ENCODE measurements at places on chromosomes 16 and 17. TPM values are rescaled to one million over a fixed set of nuclear protein-coding genes. Genes with fewer than 3 reads are reported as not detected.
A peak's percentile ranks its signal among the peaks of the same experiment; 100 is the strongest.

GRCh38 chr17:80891397-80892018, 100.1 kb upstream of the CHMP6 start:
- H3K27ac ChIP-seq, result peak overlapping the region; percentile 96
- peaks cover 2% of the 10 kb centered on the region for H3K36me3 ChIP-seq
- H3K27me3 ChIP-seq, result no peaks in the 10 kb centered on the region
- peak overlapping the region; percentile 47 for H3K4me3 ChIP-seq

GRCh38 chr17:78766743-78767294, 15.3 kb downstream of the CYTH1 start:
- H3K27me3 ChIP-seq, result no peaks in the 10 kb centered on the region
- peaks cover 12% of the 10 kb centered on the region for H3K4me1 ChIP-seq
- no peak overlapping the region for H3K4me3 ChIP-seq
- H3K36me3 ChIP-seq, result no peaks in the 10 kb centered on the region
- H3K27ac ChIP-seq, result no peak overlapping the region

DNA sequence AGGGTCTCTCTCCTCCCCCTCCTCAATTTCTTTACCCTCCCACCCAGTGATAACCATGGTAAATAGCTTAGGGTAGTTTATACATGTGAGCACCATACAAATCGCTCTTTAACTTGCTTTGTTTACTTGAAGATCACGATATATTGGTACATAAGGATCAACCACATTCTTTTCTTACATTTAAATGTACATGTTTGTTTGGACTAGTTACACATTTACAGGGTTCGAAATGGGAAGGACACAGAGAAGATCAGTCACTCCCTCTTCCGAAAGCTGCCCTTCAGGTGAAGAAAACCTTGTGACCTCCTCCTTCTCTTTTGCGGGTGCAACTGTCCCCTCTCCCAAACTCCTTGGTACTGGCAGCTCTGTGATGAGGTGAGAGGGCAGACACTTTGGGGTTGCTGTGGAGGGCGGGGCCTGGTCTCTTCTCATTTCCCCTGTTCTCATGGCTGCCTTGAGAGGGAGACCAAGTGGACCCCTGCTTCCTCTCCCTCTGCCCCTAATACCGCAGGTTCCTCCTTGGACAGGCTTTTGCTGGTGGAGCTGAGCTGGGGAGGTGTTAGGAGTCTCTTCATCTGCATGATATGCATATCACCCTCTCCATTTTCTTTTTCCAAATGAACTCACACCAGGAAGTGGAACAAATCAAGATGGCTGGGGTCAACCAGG, 4.7 kb upstream of the PIK3R6 start:
- H3K36me3 ChIP-seq, result no peaks in the 10 kb centered on the region
- no peaks in the 10 kb centered on the region for H3K4me1 ChIP-seq
- DNase-seq, result no peak
- H3K27ac ChIP-seq, result no peak overlapping the region

DNA sequence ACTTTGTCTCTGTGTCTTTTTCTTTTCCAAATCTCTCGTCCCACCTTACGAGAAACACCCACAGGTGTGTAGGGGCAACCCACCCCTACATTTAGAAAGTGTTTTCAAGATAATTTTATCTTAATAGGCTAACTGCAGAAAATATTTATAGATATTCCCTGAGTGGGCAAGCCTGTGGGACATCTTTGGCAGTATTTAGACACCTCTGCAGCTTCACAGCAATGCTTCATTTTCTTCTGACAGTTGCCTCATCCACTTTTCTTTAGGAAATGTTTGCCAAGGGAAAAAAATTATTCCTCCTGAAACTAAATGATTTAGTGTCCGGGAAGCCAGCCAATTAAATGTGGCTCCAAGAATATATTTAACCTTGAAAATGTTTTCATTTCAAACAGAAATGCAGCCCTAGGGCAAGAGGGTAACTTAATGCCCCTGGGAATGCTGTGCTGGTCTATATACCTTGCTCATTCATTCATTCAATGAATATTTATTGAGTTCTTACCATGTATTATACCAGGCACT, 290.4 kb downstream of the ABCC12 start:
- H3K27me3 ChIP-seq, result peaks cover 27% of the 10 kb centered on the region
- H3K4me1 ChIP-seq, result no peaks in the 10 kb centered on the region

- H3K36me3 ChIP-seq, result no peaks in the 10 kb centered on the region
- DNase-seq, result no peak
- peaks cover 4% of the 10 kb centered on the region for H3K27me3 ChIP-seq
- no peak overlapping the region for H3K4me3 ChIP-seq
Observed at GRCh38 chr17:44595216-44595775, 38.0 kb downstream of the FZD2 start.

- no peak overlapping the region for H3K27ac ChIP-seq
- no peaks in the 10 kb centered on the region for H3K4me1 ChIP-seq
- H3K36me3 ChIP-seq, result no peaks in the 10 kb centered on the region
Observed at GRCh38 chr16:1519831-1520230, 13.6 kb upstream of the TMEM204 start.

DNA sequence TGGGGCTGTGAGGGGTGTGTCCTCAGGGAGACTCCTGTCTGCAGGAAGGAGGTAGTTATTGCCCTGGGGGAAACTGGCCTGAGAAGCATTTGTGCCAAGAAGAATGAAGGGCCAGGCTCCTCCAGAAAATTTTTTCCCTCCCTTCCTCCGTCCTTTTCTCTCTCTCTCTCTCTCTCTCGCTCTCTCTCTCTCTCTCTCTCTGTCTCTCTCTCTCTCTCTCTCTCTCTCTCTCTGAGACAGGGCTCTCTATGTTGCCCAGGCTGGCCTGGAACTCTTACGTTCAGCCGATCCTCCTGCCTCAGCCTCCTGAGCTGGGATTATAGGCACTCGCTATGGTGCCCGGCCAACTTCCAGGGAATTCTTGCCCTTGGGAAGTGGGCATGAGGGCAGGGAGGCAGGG, 11.5 kb downstream of the CD300E start:
- H3K36me3 ChIP-seq, result no peaks in the 10 kb centered on the region
- peaks cover 91% of the 10 kb centered on the region for H3K27me3 ChIP-seq
- DNase-seq, result no peak
- H3K27ac ChIP-seq, result no peak overlapping the region
- no peaks in the 10 kb centered on the region for H3K4me1 ChIP-seq

GRCh38 chr17:18066866-18067265, 20.9 kb upstream of the DRG2 start:
- peaks cover 8% of the 10 kb centered on the region for H3K4me1 ChIP-seq
- H3K36me3 ChIP-seq, result no peaks in the 10 kb centered on the region
- no peaks in the 10 kb centered on the region for H3K27me3 ChIP-seq

DNA sequence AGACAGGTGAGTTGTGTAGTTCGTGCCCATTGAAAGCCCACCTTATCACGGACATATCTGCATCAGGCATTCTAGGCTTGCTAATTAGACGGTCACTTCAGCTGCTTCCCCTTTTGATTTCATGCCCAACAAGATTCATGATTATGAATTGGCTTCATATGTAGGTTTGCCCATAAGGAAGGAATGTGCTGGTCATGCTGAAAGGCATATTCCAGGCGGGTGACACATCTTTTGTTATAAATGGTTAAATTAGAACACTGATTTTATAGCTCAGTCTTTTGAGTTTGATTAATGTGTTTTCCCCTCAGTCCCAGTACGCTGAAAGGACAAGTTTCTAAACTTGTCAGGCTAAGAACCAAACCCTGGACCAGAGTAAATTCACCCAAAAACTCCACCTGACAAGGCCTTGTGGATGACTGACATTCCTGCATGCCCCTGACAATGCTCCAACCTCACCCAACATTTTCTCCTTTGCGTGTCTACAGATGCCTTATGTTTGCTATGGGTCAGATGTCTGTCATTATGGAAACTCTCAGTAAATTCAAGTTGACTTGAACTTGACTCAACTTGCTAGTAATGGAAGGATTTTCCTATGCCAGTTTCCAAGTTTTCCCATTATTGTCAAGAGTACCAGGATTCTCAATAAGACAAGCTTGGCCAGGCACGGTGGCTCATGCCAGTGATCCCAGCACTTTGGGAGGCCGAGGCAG, 421.9 kb downstream of the PMP22 start:
- H3K4me1 ChIP-seq, result no peaks in the 10 kb centered on the region
- H3K36me3 ChIP-seq, result no peaks in the 10 kb centered on the region
- no peaks in the 10 kb centered on the region for H3K27me3 ChIP-seq
- H3K4me3 ChIP-seq, result no peak overlapping the region
- H3K27ac ChIP-seq, result no peak overlapping the region
- DNase-seq, result no peak

GRCh38 chr17:39527220-39527813, 66.0 kb downstream of the CDK12 start:
- H3K36me3 ChIP-seq, result peaks cover 63% of the 10 kb centered on the region
- H3K27ac ChIP-seq, result no peak overlapping the region
- no peak overlapping the region for H3K4me3 ChIP-seq
- no peaks in the 10 kb centered on the region for H3K4me1 ChIP-seq

- H3K27me3 ChIP-seq, result no peaks in the 10 kb centered on the region
- no peak overlapping the region for H3K27ac ChIP-seq
- H3K4me1 ChIP-seq, result no peaks in the 10 kb centered on the region
- no peak overlapping the region for H3K4me3 ChIP-seq
- DNase-seq, result no peak
Observed at GRCh38 chr17:42310787-42311215, 22.5 kb downstream of the STAT5A start.

DNA sequence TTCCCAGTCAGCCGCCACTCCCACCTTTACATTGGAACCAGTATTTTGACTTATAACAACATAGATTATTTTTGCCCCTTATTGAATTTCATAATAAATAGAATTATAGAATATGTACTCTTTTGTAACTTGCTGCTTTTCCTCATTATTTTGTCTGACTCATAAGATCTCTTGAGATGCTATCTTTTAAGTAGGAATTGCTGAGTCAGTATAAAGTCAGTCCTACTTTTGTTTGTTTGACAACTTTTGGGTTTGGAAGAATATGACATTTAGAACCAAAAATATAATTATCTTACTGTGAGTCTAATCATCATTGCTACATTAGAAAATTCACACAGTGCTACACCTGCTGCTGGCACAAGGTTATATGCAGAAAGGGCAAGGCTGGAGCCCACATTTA, 69.7 kb downstream of the STXBP4 start:
- H3K27me3 ChIP-seq, result no peaks in the 10 kb centered on the region
- H3K4me1 ChIP-seq, result no peaks in the 10 kb centered on the region
- H3K4me3 ChIP-seq, result no peak overlapping the region
- H3K36me3 ChIP-seq, result no peaks in the 10 kb centered on the region
- no peak for DNase-seq

- H3K36me3 ChIP-seq, result no peaks in the 10 kb centered on the region
- H3K27ac ChIP-seq, result peak overlapping the region; percentile 97
- H3K27me3 ChIP-seq, result no peaks in the 10 kb centered on the region
Observed at GRCh38 chr16:2905241-2905987, 6.3 kb upstream of the FLYWCH1 start.

DNA sequence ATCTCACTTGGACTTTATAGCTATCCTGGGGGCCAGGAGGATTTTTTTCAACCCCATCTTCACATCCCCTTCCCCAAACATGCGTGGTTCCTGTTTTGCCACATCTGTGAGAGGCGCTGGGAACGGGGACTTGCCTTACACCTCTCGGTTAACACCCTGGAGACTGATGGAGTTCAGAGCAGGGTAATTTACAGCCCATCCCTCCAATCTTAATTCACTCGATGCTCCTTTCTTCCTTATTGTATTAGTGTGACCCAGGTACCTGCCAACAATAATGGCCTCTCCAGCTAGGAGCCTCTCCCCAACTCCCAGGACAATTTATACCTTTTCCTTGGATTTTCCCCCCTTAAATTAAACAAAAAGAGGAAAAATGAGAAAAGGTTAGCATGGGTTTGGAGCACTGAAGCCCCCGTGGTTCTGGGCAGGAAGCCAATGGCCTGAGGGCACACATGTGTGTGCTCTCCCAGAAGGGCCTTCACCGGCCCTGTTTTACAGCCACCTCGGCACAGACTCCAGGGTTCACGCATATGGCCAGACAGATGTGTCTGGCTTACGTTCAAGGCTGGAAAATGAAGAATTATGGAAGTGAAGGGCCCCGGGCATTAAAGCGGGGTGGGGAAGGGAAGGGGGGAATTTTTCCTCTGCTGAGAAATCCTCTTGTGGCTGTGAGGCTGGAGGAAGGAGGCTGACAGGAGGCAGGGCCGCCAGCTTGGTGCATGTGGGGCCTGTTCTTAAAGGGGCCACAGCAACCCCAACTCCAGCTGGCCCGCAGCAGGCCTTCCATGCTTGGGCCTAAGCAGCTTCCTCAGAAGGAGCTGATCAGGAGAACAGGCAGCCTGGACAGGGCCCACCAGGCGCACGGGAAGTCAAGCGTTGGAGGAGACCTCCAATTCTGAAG, 21.4 kb downstream of the HIC1 start:
- 0 out of 2 replicates have a peak, but pooled peaks cover 2% of the 10 kb centered on the region for H3K36me3 ChIP-seq
- no peak for DNase-seq
- H3K4me3 ChIP-seq, result no peak overlapping the region
- peaks cover 5% of the 10 kb centered on the region for H3K4me1 ChIP-seq
- H3K27me3 ChIP-seq, result no peaks in the 10 kb centered on the region
- no peak overlapping the region for H3K27ac ChIP-seq

DNA sequence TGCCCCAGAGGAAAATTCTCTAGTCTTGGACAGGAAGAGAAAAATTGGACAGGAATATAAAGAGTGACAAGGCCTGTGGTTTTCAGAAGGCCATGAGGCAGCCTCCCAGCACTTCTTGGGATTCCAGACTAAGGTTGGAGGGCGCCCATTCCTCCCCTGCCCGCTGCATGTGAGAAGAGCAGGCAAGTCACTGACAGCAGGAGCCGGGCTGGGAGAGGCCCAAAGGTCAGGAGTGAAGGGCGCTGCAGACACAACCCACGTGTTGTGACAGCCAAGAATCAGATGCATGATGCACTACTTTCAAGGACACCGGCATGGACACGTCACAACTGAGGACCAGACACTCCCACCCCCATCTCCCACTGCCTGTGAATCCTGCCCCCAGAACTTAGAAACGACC, 256.7 kb downstream of the CBLN1 start:
- H3K4me1 ChIP-seq, result peaks cover 24% of the 10 kb centered on the region
- no peak overlapping the region for H3K27ac ChIP-seq
- no peaks in the 10 kb centered on the region for H3K36me3 ChIP-seq
- peaks cover 12% of the 10 kb centered on the region for H3K27me3 ChIP-seq
- no peak overlapping the region for H3K4me3 ChIP-seq
- DNase-seq, result no peak

DNA sequence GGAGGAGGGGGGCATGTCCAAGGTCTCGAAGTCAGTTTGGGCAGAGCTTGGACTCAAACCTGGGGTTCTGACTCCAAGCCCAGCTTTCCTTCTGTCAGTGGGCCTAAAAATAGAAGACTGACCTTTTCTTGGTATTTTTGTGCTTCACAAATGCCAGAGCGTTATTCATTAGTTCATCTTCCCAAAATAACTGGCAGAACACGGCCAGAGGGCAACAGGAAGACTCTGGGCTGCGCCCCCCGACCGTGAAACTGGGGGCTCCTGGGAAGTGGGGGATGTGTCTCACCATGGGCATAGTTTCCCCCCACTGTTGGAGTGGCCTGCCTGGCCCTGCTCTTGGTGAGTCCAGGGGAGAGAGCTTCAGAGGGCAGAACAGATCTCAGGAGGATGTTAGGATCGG, 94.0 kb downstream of the SOCS1 start:
- no peaks in the 10 kb centered on the region for H3K4me1 ChIP-seq
- no peak overlapping the region for H3K4me3 ChIP-seq
- H3K27me3 ChIP-seq, result no peaks in the 10 kb centered on the region
- DNase-seq, result no peak
- no peaks in the 10 kb centered on the region for H3K36me3 ChIP-seq
- no peak overlapping the region for H3K27ac ChIP-seq

The KCNJ12 gene
- 5.8 TPM for total RNA-seq

The ADAM11 gene
- 7.7 TPM for total RNA-seq

The CCL11 gene
- total RNA-seq, result not detected

The MYH1 gene
- total RNA-seq, result not detected

The GSG1L gene
- total RNA-seq, result not detected

The SOCS3 gene
- total RNA-seq, result 26.7 TPM

The CCDC144A gene
- total RNA-seq, result 0.20 TPM

The UQCRC2 gene
- 249 TPM for total RNA-seq

The ZDHHC1 gene
- total RNA-seq, result 9.1 TPM

The CD300LG gene
- total RNA-seq, result not detected

The TEKT5 gene
- 0.37 TPM for total RNA-seq

The CHP2 gene
- not detected for total RNA-seq
